AG10803 (cell line): ENCODE measurements at places on chromosomes 1 and 21.
A peak's percentile ranks its signal among the peaks of the same experiment; 100 is the strongest.

DNA sequence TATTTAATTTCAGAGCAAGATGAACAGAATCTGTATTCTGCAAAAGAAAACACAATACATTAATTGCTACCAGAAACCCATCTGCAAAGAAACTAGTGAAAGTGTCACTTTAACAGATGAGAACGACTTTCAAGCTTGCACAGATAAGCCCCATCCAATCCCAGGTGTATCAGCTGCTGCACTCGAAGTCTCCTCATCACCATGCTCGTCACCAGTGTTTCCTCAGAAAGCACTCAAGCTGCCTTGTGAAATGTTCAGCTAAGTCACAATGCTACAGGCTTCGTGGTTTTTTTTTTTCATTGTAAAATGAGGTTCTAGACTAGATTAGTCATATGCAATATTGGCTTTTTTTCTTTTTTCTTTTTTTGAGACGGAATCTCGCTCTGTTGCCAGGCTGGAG is 3.3 kb upstream of the TOMM20 start:
- DNase-seq, result no peak

GRCh38 chr1:160209321-160210046 is 4.3 kb downstream of the PEA15 start:
- DNase-seq, result no peak

GRCh38 chr1:235138821-235139220 is 10.2 kb upstream of the TOMM20 start:
- no peak for DNase-seq

- DNase-seq, result no peak
Measured at GRCh38 chr1:90724926-90725656, 8.0 kb upstream of the BARHL2 start.

DNA sequence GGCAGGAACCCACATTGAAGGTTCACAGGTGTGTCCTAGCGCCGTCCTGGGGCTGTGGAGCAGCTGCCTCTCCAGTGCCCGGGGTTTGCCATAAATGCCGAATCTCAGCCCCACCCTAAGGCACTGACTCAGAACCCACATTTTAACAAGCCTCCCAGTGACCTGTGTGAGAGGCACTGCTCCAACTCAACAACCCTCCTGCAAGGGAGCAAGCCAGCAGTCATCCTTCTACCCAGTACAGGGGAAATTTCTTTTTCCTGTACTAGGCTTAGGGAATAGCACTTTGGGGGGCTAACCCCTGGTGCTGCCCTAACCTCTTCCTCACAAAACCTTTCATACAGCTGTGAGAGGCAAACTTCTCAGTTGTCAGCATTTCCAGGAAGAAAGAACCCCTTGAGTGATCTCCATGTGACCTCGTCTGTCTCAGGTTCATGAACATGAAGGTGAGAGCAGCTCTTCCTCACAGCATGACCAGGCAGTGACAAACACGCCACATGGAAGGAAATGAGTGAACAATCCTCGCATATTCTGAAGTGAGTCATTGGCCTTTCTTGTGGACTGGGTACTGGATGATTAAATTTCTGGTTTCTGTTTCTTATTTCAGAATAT is 11.4 kb upstream of the BCAR3 start:
- peak; percentile 84 for DNase-seq

GRCh38 chr1:63922848-63923247 is 149.0 kb downstream of the ROR1 start:
- no peak for DNase-seq

- DNase-seq, result peak; percentile 33
Measured at GRCh38 chr1:24754229-24754628, 9.0 kb downstream of the CLIC4 start.

DNA sequence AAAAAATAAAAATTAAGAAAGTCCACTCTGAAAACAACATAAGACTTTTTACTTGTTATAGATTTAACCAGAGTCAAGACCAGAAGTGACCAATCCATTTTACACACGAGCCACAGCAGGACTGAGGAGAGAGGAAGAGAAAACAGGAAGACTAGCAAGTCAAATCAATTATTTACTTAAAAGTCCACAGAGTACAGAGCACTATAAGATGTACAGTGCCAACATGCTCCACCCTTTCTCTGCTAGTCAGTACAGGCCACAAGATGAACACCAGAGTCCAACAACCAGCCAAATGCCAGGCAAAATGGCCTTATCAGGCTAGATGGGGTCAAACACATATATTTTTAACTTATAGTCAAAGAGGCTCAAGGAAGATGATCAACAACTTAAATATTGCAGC is 19.5 kb downstream of the LUZP1 start:
- no peak for DNase-seq

GRCh38 chr1:109241344-109241743 is 8.0 kb upstream of the CELSR2 start:
- no peak for DNase-seq

- no peak for DNase-seq
Measured at GRCh38 chr21:35838987-35839763, 221.2 kb downstream of the SETD4 start.

DNA sequence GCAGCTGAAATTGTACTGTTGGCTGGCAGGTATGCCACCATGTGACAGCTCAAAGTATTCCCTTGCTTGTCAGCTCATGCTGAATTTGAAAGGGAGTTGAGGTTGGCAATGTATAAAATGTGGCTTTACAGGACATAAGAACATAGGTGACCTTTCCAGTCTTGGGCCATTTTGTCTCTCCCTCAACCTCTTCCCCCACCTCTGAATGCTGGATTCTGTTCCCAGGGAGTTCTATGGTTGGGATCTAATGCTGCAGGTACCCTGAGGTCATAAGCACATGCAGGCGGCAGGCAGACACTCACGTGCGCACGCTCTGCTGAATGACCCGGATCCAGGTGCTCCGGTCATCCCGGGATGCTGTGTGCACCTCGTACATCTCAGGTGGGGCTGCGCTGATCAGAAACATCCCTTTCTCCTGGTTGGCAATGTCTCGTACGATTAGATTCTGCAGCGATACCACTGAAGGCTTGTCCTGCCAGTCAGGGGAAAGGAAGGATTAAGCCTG is 16.0 kb downstream of the RXFP4 start:
- no peak for DNase-seq

- DNase-seq, result no peak
Measured at GRCh38 chr1:84010136-84010535, 11.2 kb upstream of the TTLL7 start.
